ENCODE measurements at places on chromosomes 2 and 18.

- DNase-seq = no peak
Observed at GRCh38 chr18:48356909-48357631, 52.1 kb downstream of the ZBTB7C start.

GRCh38 chr2:120771111-120771780, 35.6 kb downstream of the GLI2 start:
- DNase-seq = no peak

- DNase-seq = no peak
Observed at GRCh38 chr18:43589611-43590151, 312.4 kb upstream of the SYT4 start.

- no peak for DNase-seq
Observed at GRCh38 chr18:25420077-25420825, 68.3 kb upstream of the ZNF521 start.
